Hindlimb muscle (tissue), 1 donor: ENCODE measurements at places on chromosomes 12 and 14. TPM values are rescaled to one million over a fixed set of nuclear protein-coding genes. Genes with fewer than 3 reads are reported as not detected.

GRCh38 chr14:58792416-58792815 is 154.7 kb downstream of the DACT1 start:
- no peak for DNase-seq

GRCh38 chr12:9590441-9590840 is 17.3 kb downstream of the KLRB1 start:
- DNase-seq = no peak

- DNase-seq = no peak
Measured at GRCh38 chr12:24664161-24664880, 284.6 kb downstream of the BCAT1 start.

DNA sequence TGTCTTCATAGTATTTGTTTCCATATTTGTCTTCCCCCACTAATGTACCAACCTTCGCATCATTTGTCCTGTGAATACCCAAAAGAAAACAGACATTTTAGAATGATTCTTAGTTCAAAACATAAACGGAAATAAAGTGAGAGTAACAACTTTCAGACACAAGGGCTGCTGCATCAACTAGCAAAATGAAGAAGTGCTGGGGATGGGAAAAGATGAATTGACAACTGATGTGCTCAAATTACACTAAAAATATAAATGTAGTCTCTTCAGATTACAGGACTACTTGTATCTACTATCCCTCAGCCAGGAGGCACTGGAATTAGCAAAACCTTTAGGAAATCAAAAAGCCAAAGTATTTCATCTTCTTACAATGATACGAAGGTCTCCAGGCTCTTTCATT is 743 bp downstream of the NDUFA12 start:
- DNase-seq = no peak

- no peak for DNase-seq
Measured at GRCh38 chr14:36773136-36773540, 111.5 kb downstream of the PAX9 start.

DNA sequence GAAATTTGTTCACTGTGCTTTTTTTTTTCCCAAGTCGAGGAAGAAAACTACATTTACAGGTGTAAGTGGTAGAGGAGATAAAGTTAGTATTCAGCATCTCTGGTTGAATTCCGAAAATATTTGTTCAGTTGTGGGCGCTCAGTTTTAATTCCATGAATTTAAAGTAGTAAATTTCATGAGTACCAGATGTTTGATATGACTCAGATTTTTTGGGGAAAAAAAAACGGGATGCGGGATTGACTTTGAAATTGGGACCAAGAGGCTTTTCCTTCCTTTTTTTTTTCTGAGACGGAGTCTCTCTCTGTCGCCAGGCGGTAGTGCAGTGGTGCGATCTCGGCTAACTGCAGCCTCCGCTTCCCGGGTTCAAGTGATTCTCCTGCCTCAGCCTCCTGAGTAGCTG is 1.6 kb downstream of the TULP3 start:
- peak; percentile 16 for DNase-seq

DNA sequence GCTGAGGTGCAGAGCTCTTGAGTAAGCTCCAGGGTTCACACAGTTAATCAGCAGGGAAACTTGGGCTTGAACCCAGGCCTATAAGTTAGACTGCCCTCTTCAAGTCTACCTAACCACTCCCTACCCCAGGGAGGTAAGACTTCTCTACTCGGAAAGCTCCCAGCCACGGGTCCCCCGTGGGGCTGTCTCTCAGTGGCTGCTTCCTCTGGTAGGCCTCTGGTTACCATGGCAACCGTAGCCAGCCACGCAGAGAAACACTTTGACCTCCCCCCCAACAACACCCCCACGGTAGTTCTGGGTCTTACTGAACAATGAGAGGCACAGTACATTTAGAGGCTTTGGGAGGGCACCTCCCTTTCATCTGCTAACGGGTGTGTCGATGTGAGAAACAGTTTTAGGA is 245.2 kb downstream of the AACS start:
- no peak for DNase-seq

GRCh38 chr14:98385851-98386250 is 886.1 kb downstream of the BCL11B start:
- DNase-seq = no peak

DNA sequence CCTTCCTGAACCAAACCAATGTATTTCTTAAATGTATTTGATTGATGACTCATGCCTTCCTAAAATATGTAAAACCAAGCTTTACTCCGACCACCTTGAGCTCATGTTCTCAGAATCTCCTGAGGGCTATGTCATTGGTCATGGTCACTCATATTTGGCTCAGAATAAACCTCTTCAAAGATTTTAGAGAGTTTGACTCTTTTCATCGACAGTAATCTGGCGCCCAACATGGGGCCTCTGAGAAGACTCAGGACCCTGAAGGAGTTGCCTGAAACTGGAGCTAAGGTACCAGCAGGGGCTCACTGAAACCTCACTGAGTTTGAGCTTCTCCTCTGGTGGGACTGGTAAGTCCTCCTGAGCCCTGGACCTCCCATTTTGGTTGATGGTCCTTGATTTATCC is 17.2 kb upstream of the PSMC1 start:
- no peak for DNase-seq

DNA sequence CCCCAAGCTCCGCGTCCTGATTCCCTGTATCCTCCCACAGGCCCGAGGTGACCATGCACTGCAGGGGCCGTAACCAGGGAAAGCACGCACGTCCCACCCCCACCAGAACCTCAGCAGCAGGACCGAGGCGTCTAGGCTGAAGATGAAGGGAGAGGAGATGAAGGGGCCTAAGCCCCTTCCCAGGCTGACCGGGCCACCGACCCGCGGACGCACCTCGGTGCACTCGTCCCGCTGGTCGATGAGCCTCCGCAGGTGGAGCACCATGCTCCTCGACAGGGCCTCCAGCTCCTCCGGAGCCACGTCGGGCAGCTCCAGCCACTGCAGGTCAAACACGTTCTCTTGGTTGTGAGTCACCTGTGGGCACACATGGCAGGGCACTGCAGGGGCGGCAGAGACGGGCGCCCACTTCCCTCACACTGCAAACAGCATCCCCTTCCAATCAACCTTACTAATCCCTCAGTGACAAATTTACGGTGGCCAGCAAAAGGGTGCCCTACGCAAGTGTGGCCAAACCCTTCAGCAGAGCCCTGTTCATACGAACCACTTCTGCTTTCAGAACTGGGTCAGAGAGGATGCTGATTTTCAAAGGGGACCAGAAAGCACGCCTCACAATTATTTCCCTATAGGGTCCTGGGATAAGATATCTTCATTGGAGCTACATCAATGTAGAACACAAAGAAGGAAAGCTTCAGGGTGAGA is 77.8 kb downstream of the CCDC88C start:
- no peak for DNase-seq

DNA sequence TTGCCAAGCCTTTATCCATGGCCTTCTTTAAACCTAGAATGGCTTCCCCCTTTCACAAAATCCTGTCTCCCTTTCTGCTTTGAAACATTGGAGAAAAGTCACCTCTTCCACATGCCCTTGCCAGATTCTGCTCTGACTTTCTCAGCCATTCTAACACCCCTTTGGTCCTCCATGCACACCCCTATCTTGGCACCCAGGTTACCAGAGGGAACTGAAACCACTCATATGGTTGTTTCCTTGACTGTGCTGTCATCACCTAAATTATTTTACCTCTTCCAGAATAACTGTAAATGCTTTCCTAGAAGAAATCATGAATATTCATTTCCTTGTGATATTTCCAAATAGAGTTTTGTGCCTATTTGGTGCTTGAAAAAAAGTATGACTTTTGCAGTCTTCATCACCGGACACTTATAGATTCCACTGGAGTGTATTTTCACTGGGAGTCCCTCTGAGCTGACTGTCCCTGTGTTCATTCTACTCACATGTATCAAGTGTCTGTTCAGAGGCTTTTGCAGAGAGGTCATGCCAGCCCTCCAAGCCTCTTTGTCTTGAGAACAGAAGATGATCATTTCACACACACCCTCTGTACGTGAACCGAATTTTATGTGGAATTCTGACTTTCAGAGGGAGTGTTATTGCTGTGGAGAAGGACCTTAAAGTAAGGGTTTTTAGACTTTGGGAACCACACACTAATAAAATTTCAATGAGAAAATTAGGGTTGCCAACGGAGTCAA is 74.1 kb downstream of the PLXNC1 start:
- DNase-seq = no peak

- no peak for DNase-seq
Measured at GRCh38 chr14:50763382-50764007, 67.5 kb downstream of the NIN start.

GRCh38 chr12:28859551-28859950 is 289.5 kb upstream of the FAR2 start:
- DNase-seq = no peak

DNA sequence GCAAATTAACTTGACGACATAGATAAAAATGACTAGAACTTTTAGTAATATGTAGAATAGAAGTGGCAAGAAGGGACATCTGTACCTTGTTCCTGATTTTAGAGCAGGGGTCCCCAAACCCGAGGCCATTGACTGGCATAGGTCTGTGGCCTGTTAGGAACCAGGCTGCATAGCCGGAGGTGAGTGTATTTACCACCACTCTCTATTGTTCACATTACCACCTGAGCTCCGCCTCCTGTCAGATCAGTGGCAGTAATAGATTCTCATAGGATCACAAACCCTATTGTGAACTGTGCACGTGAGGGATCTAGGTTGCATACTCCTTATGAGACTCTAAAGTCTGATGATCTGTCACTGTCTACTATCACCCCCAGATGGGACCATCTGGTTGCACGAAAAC is 113.6 kb upstream of the AVPR1A start:
- no peak for DNase-seq

DNA sequence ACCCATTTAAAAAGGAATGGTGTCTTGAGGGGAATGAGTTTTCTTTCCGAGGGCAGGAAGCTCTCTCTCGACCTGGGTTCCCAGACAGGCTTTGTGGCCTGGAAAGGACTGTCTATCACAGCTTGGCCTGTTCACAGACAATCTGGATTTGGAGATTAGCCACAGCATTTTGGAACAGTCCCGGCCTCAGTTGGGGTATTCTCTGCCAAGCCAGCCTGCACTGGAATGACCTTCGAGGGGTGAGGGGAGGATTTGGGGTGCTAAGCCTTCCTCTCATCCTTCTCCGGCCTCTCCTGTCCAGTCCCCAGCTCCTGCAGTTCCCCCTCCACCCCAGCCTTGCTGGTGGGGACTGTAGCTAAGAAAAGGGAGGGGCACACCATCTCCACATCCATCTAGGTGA is 13.0 kb downstream of the TBX5 start:
- no peak for DNase-seq

DNA sequence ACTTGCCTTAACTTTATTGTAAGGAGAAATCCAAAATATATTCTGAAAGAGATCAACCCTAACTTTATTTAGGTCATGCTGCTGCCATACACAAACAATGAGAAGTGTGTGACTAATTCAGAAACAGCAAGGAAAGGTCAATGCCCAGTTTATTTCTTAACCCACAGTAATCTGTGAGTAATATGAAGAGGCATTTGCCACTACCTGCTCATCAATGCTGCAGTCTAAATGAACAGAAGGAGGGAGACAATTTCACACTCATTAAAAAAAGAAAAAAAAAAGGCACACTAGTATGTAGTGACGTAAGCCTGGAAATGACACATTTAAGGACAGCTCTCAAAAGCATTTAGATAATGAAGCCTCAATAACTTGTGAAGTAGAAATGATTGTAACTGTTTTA is 90.5 kb upstream of the FOXN3 start:
- no peak for DNase-seq

- no peak for DNase-seq
Measured at GRCh38 chr12:13631873-13632272, 349.5 kb downstream of the GRIN2B start.

GRCh38 chr12:94297096-94297699 is 148.8 kb downstream of the PLXNC1 start:
- no peak for DNase-seq

GRCh38 chr12:60263161-60263560 is 667.3 kb downstream of the SLC16A7 start:
- DNase-seq = no peak

GRCh38 chr14:77804592-77804991 is 4.7 kb downstream of the ADCK1 start:
- no peak for DNase-seq

DNA sequence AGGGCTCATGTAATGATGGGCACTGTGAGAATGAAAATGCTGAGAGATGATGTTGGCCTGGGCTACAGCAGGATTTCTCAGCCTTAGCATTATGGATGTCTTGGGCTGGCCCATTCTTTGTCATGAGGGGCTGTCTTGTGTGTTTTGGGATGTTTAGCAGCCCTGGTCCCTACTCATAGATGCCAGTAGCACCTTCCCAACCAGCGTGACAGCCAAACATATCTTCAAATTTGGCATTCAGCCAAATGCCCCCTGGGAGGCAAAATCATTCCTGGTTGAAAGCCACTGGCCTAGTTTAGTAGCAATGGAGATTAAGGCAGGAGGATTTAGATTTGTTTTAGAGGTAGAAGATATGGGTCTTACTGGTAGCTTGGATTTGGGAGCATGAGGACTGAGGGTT is 26.6 kb downstream of the UBE3B start:
- DNase-seq = no peak

DNA sequence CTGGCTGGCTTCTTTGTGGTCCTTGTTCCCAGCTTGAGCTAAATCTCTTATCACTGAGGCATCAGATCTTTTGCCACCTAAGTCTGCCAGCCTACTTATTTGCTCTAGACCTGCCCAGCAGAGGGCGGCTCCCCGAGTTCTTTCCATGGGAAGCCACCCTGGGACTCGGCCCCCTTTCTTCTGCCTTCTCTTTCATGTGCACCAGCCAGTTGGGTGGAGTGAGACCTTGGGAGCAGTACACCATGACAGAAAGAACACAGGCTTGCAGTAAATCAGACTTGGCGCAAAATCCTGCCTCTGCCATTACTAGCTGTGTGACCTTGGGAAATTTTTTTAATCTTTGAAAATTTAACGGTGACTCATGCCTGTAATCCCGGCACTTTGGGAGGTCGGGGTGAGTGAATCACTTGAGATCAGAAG is 7.4 kb downstream of the SMAGP start:
- no peak for DNase-seq

DNA sequence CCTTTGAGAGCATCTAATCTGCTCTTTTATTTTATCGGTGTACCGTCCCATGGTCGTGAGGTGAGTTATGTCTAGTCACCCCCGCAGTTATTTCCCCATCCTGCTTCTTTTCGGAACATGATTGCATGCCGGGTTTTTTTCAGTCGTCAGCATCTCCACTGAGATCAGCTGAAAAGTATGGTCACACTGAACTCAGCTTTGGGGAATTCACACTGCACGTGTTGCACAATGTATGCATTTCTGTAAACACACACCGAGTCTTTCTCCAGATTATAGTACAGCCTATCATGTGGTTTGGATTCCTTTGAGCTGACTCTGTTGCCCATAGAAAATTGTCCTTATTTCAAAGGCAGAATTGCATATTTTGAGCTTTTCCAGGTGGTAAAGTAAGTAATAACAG is 24.6 kb downstream of the PLXNC1 start:
- no peak for DNase-seq

GRCh38 chr12:129558036-129558435 is 345.8 kb downstream of the TMEM132D start:
- DNase-seq = no peak

GRCh38 chr14:72577521-72577920 is 316.4 kb downstream of the DPF3 start:
- no peak for DNase-seq

MANSC4 gene
- not detected for polyA plus RNA-seq

PPFIA2 gene
- 1.3 TPM for polyA plus RNA-seq

LMNTD1 gene
- polyA plus RNA-seq = not detected

OR4E2 gene
- polyA plus RNA-seq = not detected

PCED1B gene
- 0.72 TPM for polyA plus RNA-seq

P2RX7 gene
- polyA plus RNA-seq = 2.5 TPM

KRT75 gene
- polyA plus RNA-seq = not detected

CLEC9A gene
- 0.12 TPM for polyA plus RNA-seq

SLC10A1 gene
- not detected for polyA plus RNA-seq

KLRC2 gene
- polyA plus RNA-seq = not detected

SDR9C7 gene
- polyA plus RNA-seq = 0.36 TPM

ESPL1 gene
- polyA plus RNA-seq = 5.1 TPM

FAM90A1 gene
- polyA plus RNA-seq = 1.0 TPM
